ENCODE measurements at places on chromosomes 3 and 15. TPM values are rescaled to one million over a fixed set of nuclear protein-coding genes. Genes with fewer than 3 reads are reported as not detected.

The TEX55 gene
- total RNA-seq = not detected

The IQSEC1 gene
- total RNA-seq = 40.0 TPM

The ST8SIA2 gene
- total RNA-seq = not detected

The DUOXA2 gene
- total RNA-seq = 1.6 TPM

The GABRR3 gene
- total RNA-seq = not detected

The COX5A gene
- total RNA-seq = 318 TPM

The HOMER2 gene
- 5.0 TPM for total RNA-seq

GRCh38 chr3:169147238-169148008 is 516.1 kb downstream of the MECOM start:
- DNase-seq = peak; percentile 58
- H3K4me3 ChIP-seq = peak overlapping the region; percentile 56
- H3K27me3 ChIP-seq = no peaks in the 10 kb centered on the region
- H3K36me3 ChIP-seq = no peaks in the 10 kb centered on the region

GRCh38 chr3:125025642-125026041 is 30.2 kb downstream of the HEG1 start:
- no peak overlapping the region for H3K27ac ChIP-seq
- no peak overlapping the region for H3K4me3 ChIP-seq
- no peaks in the 10 kb centered on the region for H3K27me3 ChIP-seq
- H3K36me3 ChIP-seq = peaks cover 2% of the 10 kb centered on the region
- no peaks in the 10 kb centered on the region for H3K4me1 ChIP-seq
- DNase-seq = no peak

DNA sequence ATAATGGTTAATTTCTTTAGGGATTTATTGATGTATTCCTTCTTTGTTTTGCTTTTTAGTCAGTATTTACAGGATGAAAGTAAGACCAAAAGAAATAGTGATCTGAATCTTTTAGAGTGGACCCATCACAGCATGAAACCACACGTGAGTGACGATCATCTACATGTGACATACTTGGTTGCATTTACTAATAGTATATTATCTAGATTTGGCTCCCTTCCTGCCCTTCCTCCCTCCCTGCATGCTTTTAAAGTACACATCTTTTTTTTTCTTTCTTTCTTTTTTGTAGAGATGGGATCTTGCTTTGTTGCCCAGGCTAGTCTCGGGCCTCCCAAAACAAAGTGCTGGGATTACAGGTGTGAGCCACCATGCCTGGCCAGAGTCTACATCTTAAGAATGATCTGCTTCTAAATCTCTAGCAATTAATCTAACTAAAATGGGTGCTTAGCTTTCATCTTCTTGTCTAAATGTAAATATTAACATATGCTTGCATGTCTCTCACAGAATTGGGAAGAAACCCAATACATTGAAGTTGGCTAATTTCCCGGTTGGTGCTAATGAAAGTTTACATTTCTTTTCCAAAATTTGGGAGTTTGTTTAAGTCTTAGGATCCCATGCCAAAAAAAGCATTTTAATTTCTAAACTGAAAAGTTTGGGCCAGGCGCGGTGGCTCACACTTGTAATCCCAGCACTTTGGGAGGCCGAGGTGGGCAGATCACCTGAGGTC is 38.0 kb downstream of the SENP2 start:
- no peaks in the 10 kb centered on the region for H3K27me3 ChIP-seq
- no peak overlapping the region for H3K4me3 ChIP-seq
- no peaks in the 10 kb centered on the region for H3K4me1 ChIP-seq
- no peak overlapping the region for H3K27ac ChIP-seq

GRCh38 chr3:72995337-72995736 is 1.3 kb upstream of the PPP4R2 start:
- no peak for DNase-seq
- no peaks in the 10 kb centered on the region for H3K36me3 ChIP-seq
- H3K27ac ChIP-seq = no peak overlapping the region
- peaks cover 29% of the 10 kb centered on the region for H3K4me1 ChIP-seq

DNA sequence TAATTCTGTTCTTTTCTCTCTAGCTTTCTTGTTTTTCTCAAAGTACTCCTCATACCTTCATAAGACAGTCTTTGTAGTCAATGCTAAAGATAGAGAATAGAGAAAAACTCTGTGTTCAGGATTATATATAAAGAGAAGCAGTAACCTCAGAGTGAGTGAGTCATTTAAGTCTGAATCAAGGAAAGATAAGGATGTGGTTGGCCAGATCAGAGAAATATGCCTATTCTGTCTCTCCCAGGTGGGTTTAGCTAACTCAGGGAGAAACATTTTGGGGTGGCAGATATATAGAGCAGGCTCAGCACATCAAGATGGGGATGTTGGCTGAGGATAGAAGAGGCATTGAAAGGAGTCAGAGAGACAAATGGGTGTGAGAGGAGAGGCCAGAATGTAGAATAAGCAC is 31.4 kb downstream of the GTF2E1 start:
- no peak for DNase-seq
- no peaks in the 10 kb centered on the region for H3K4me1 ChIP-seq
- no peaks in the 10 kb centered on the region for H3K27me3 ChIP-seq
- peaks cover 1% of the 10 kb centered on the region for H3K36me3 ChIP-seq
- no peak overlapping the region for H3K27ac ChIP-seq

- H3K4me3 ChIP-seq = no peak overlapping the region
- no peak overlapping the region for H3K27ac ChIP-seq
- DNase-seq = no peak
- no peaks in the 10 kb centered on the region for H3K27me3 ChIP-seq
- H3K4me1 ChIP-seq = no peaks in the 10 kb centered on the region
- H3K36me3 ChIP-seq = no peaks in the 10 kb centered on the region
Observed at GRCh38 chr3:25843332-25843731, 53.4 kb downstream of the OXSM start.

- H3K27ac ChIP-seq = peak overlapping the region; percentile 84
- peaks cover 3% of the 10 kb centered on the region for H3K36me3 ChIP-seq
- peaks cover 28% of the 10 kb centered on the region for H3K4me1 ChIP-seq
Observed at GRCh38 chr3:49513494-49514124, 40.7 kb upstream of the BSN start.

DNA sequence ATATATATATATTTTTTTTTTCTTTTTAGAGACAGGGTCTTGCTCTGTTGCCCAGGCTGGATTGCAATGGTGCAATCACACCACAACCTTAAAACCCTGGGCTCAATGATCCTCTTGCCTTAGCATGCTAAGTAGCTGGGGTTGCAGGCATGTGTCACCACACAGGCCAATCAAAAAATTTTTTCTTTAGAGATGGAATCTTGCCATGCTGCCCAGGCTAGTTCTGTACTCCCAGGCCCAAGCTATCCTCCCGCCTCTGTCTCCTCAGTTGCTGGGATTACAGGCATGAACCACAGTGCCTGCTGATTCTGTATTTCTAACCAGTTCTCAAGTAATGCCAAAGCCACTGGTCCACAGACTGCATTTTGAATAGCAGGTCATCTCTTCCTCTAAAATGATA is 291.3 kb upstream of the ZPLD1 start:
- no peak overlapping the region for H3K27ac ChIP-seq
- H3K36me3 ChIP-seq = no peaks in the 10 kb centered on the region
- no peaks in the 10 kb centered on the region for H3K4me1 ChIP-seq
- H3K27me3 ChIP-seq = no peaks in the 10 kb centered on the region
- DNase-seq = no peak
- no peak overlapping the region for H3K4me3 ChIP-seq

DNA sequence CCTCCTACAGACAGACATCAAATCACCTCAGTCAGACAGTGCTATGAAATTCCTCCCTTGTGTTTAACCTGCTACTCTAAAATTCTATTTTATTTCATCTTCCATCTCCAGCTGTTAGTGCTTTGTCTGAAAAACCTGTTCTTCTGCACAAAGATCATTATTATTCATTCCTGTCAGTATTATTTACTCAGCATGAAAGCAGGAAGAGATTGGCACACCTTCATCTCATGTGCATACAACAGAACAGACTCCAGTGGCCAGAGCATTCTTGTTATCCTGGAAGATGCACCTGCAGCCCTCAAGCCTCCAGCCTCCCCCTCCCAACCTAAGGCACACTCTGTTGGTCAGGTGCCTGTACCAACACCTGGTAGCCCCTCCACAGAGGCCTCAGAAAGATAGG is 1.8 kb upstream of the ROPN1B start:
- no peaks in the 10 kb centered on the region for H3K36me3 ChIP-seq
- no peak overlapping the region for H3K4me3 ChIP-seq
- no peak overlapping the region for H3K27ac ChIP-seq
- no peaks in the 10 kb centered on the region for H3K4me1 ChIP-seq
- peak; percentile 13 for DNase-seq

DNA sequence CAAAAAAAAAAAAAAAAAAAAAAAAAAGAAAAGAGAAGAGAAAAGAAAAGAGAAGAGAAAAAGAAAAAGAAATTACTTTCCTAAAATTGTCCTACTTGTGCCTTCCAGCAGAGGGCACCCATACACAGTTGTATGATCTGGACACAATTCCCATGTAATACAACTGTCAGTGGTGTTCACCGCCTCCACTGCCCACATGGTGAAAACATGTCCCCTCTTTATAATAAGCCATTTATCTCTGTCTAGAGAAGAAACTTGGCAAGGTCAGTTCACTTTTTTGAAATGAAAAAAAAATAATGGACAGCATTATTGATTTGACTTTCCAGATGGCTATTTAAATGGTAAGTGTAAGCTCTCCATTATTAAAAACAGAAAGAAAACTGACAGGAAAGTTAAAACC is 459.4 kb downstream of the GBE1 start:
- no peak overlapping the region for H3K27ac ChIP-seq
- H3K4me3 ChIP-seq = no peak overlapping the region
- H3K27me3 ChIP-seq = no peaks in the 10 kb centered on the region
- DNase-seq = peak; percentile 59
- H3K4me1 ChIP-seq = peaks cover 30% of the 10 kb centered on the region

DNA sequence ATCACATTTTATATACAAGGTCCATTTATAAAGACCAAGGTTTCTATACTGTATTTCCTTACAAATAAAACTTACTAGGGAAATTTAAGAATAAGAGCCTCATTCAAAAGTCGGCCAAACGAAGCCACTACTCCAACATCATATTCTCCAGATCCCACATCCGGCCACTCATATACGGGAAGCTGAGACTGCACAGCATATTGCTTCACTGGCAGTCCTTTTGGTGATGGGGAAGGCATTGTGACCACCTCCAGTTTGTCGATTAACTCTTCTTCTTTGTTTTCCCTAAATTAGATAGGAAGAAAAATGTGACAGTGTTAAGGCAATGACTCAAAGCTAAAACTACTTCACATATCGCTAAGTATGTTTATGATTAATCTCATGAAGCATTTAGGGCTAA is 2.7 kb downstream of the MTFMT start:
- no peak for DNase-seq
- peaks cover 11% of the 10 kb centered on the region for H3K4me1 ChIP-seq
- H3K27me3 ChIP-seq = no peaks in the 10 kb centered on the region
- no peak overlapping the region for H3K27ac ChIP-seq

DNA sequence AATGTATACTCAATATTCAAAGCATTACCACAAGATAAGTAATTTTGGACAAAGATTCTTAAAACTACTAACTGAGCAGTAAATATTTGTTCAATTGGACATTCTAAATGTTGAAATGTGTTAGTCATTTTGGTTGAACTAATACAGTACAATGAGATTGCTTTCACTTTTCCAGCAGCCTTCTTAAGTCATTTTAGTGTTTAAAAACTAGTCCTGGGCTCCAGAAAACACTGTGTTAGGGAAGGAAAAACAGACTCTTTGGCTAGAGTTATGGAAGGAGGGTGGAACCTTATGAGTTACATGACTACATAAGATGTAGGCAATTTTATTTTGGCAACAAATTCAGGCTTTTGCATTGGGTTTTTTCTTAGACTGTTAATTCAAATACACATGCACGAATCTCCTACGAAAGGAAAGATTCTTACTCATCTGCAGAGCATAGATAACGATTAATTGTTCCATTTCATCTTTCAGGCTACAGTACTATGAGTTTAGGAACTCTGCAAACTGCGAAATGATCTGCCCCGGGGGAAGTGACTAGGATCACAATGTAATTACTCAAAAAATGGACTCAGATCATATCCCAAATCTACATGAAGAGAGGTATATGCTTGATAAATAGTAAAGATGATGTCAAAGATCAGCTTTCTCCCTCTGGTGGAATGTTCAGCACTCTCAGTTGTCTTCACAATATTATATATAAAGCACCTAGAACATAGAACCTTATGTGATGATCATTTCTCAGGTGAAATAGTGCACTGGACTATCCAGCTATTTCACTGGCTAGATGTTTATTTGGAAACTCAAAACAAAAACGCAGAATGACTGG is 492.8 kb upstream of the MDFIC2 start:
- H3K36me3 ChIP-seq = no peaks in the 10 kb centered on the region
- no peaks in the 10 kb centered on the region for H3K27me3 ChIP-seq
- no peaks in the 10 kb centered on the region for H3K4me1 ChIP-seq
- no peak overlapping the region for H3K4me3 ChIP-seq
- no peak overlapping the region for H3K27ac ChIP-seq

DNA sequence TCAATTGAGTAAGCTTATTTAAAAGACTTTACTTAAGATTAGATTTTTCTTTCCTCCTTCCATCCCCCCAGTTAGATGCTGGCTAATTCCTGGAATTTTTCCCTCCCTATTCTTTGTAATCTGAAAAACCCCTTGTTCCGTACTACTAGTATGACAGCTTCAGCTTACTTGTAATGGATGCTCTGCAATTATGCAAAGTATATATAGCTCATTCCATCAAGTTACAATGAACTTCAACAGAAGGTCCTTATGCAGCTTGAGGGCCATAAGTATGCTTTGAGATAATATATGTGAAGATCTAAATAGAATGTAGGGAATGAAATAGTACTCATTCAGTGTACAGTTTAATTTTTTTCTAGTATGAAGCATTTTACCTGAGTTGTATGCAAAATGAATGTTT is 398.3 kb upstream of the NAALADL2 start:
- no peaks in the 10 kb centered on the region for H3K27me3 ChIP-seq
- H3K4me3 ChIP-seq = no peak overlapping the region
- no peaks in the 10 kb centered on the region for H3K36me3 ChIP-seq
- H3K27ac ChIP-seq = no peak overlapping the region
- H3K4me1 ChIP-seq = no peaks in the 10 kb centered on the region
- no peak for DNase-seq

DNA sequence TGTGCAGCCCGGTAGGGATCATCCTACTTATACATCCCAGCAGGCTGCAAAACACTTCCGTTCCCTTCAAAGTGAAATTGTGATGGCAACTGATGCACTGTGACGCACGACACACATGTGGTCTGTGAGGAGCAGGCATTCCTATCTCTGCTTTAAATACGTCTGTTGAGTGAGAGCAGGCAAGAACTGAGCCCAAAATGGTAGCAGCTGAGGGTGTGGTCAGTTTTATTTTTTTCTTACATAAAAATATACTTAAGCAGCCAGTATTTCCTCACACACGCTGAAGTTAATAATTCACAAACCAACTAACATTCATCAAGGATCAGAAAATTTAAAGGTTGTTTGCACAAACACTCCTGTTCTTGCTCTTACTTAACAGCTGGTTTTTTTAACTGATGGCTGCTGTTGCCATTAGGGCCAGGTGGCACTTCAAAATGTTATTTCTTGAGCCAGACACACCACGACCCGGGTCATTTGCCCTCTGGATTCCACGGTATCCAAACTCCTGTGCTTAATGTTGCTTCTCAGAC is 23.9 kb downstream of the LRIG1 start:
- no peak for DNase-seq
- H3K36me3 ChIP-seq = no peaks in the 10 kb centered on the region
- no peaks in the 10 kb centered on the region for H3K27me3 ChIP-seq
- H3K4me1 ChIP-seq = peaks cover 97% of the 10 kb centered on the region
- H3K4me3 ChIP-seq = no peak overlapping the region
- no peak overlapping the region for H3K27ac ChIP-seq

GRCh38 chr15:68337826-68338225 is 60.3 kb downstream of the FEM1B start:
- no peaks in the 10 kb centered on the region for H3K27me3 ChIP-seq
- no peak overlapping the region for H3K27ac ChIP-seq
- H3K4me1 ChIP-seq = no peaks in the 10 kb centered on the region

GRCh38 chr15:100215031-100215842 is 126.5 kb downstream of the ADAMTS17 start:
- no peak overlapping the region for H3K4me3 ChIP-seq

All from Caco-2 (cell line).